ENCODE measurements at places on chromosomes 7 and 10. TPM values are rescaled to one million over a fixed set of nuclear protein-coding genes. Genes with fewer than 3 reads are reported as not detected.

- no peak for DNase-seq
Measured at GRCh38 chr7:29167721-29168120, 21.4 kb upstream of the CPVL start.

GRCh38 chr10:29648114-29648982 is 13.6 kb upstream of the SVIL start:
- DNase-seq, result no peak

DNA sequence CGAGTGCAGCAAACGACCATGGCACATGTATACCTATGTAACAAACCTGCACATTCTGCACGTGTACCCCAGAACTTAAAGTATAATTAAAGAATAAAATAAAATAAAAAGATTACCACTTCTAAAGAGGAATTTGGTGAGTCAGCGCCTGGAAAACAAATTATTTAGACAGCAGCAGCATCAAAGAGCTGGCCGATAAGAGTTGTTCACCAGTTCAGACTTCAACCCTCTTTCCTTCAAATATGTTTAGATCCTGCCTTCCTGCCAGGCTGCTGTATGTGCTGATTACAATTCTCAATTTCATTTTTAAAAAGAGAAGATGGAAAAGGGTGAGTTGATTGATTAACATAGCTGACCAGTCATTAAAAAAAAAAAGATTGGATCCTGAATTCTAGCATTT is 672.0 kb upstream of the NRP1 start:
- no peak for DNase-seq

- DNase-seq, result no peak
Measured at GRCh38 chr10:3757638-3758490, 27.1 kb downstream of the KLF6 start.

DNA sequence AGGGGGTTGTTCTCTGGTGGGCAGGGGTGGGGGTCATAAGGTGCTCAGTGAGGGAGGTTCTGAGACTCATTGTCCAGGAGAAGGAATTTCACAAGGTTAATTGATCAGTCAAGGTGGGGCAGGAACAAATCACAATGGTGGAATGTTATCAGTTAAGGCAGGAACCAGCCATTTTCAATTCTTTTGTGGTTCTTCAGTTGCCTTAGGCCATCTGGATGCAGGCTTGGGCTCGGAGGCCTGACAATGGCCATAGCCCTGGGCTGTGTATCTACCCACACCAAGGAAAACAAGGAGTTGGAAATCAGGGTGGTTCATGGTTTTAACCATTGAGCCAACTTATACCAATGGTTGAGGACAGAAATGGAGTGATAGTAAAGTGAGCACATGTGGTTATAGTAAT is 1221.8 kb downstream of the TYW1 start:
- no peak for DNase-seq

DNA sequence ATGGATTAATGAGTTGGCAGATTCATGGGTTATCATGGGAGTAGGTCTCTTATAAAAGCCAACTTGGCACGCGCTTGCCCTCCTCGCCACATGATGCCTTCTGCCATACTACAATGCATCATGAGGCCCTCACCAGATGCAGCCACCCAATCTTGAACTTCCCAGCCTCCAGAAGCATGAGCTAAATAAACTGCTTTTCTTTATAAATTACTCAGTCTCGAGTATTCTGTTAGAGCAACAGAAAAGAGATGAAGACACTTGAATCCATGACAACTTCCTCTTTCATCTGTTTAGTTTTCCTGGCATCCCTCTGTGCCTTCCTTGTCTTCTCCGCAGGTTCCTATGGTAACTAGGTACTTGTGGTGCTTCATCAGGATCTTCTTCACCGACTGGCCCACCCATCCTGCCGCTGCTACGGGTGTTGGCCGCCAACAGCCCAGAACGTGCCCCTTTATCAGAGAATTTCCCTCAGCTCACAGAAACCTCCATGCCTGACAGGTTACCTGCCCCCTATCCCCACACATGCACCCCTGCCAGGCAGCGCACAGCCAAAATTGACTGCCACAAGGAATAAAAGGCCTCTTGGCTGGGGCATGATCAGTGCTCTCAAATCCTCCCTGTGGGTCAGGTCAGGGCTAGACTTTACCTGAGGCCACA is 28.0 kb upstream of the PPIF start:
- DNase-seq, result no peak

GRCh38 chr7:85018498-85018897 is 168.4 kb downstream of the SEMA3D start:
- DNase-seq, result no peak

DNA sequence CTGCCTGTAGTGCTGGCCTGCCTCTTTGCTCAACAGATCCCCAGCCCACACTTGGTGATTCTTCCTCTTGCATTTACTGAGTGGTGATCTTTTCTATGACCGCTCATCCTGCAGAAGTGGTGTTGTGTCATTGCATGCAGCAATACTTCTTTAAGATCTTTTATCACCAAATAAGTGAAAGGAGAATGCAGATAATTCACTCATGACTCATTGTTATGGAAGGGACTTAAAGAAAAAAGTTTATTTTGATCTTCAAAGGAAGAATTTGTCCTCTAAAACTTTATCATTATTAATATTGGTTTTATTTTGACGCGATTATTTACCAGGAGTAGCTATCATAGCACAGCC is 489.1 kb upstream of the CELF2 start:
- DNase-seq, result no peak

DNA sequence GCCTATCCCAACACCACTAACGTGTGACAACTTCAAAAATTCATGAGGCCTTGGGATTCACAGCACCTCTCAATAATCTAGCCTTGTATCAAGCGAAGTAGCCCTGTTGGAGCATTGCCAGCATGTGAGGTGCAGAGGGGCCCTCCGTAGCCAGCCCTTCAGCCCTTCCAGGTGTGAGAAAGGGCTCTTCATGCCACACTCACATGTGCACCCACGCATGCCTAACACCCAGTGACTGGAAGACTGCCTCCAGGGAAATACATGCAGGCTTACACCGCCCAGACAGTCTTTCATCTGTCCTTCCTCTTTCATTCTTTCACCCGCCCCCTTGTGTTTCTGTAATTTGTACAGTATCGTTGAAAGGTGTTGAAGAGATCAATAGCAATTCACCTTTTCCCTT is 26.1 kb downstream of the LRRC4 start:
- DNase-seq, result no peak

GRCh38 chr10:126170371-126170770 is 217.9 kb downstream of the ADAM12 start:
- DNase-seq, result no peak

- no peak for DNase-seq
Measured at GRCh38 chr10:6755781-6756460, 175.8 kb upstream of the PRKCQ start.

GRCh38 chr7:42237811-42238541 is 967 bp upstream of the GLI3 start:
- no peak for DNase-seq

GRCh38 chr7:41103331-41103730 is 599.6 kb downstream of the INHBA start:
- DNase-seq, result no peak

DNA sequence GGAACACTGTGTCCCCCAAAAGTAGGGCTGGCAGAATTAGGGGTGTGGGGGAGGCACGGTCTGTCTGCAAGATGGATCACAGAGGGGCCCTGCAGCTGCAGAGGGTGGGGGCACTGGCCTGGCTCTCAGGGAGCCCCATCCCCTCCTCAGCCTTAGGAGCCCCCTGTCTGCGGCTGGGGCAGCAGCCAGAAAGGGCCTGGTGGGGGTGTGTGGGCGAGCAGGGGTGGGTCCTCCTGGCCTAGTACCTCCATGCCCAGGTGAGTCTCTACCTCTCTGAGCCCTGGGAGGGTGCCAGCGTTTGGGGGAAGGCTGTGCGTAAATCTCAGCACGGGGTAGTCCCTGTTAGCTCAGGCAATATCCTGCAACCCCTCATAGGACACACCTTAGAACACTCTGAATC is 280.5 kb upstream of the PPP2R2D start:
- no peak for DNase-seq

GRCh38 chr10:9069136-9069535 is 1014.6 kb downstream of the GATA3 start:
- peak; percentile 11 for DNase-seq

DNA sequence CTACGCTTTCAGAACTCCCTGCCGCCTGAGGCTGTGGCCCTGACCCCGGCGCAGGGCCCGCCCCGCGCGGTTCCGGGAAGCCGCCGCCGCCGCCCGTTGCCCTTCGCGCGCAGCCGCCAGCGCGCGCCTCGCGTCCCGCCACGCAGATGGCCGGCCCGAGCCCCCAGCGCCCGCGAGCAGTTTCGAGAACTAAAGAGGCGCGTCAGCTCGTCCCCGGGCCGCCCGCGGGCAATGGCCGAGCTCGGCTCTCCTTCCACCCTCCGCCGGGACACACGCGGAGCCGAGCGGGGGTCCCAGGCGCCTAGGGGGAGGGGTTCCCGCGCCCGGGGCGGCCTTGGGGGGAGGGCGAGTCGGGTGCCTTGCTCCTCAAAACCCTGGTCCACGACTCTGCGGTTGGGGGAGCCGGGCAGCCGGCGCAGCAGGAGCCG is 1.8 kb downstream of the HNRNPF start:
- no peak for DNase-seq

GRCh38 chr10:95655571-95656290 is 780 bp downstream of the ALDH18A1 start:
- DNase-seq, result peak; percentile 26

The POLR2J2 gene
- polyA plus RNA-seq, result 0.43 TPM

The ENTPD7 gene
- polyA plus RNA-seq, result 6.8 TPM

The ZNF467 gene
- 4.1 TPM for polyA plus RNA-seq

The AGBL3 gene
- polyA plus RNA-seq, result 2.7 TPM

The HTR5A gene
- not detected for polyA plus RNA-seq

The CALN1 gene
- not detected for polyA plus RNA-seq

The ABCA13 gene
- not detected for polyA plus RNA-seq

The PDE6C gene
- polyA plus RNA-seq, result not detected

The SVIL gene
- 12.0 TPM for polyA plus RNA-seq

The TSPAN15 gene
- 49.3 TPM for polyA plus RNA-seq

The NODAL gene
- not detected for polyA plus RNA-seq

The LIPF gene
- polyA plus RNA-seq, result not detected

All from A549 (cell line).